Heart left ventricle (tissue), 16 donors: ENCODE measurements at places on chromosomes 3 and 15. TPM values are rescaled to one million over a fixed set of nuclear protein-coding genes. Genes with fewer than 3 reads are reported as not detected.

DNA sequence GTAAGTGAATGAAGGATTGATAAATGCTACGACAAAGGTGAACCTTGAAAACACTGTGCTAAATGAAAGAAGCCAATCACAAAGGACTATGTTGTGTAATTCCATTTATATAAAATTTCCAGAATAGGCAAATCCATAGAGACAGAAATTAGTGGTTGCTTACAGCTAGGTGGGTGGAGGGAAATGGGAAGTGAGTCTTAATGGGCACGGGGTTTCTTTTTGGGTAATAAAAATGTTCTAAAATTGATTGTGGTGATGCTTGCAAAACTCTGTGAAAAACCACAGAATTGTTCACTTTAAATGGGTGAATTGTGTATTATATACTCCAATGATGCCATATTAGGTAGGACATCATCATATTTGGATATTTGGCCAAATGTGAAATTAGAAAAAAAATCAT, 20.9 kb upstream of the TEX9 start:
- H3K4me3 ChIP-seq = no peak overlapping the region
- no peaks in the 10 kb centered on the region for H3K4me1 ChIP-seq
- H3K27me3 ChIP-seq = no peaks in the 10 kb centered on the region
- H3K27ac ChIP-seq = no peak overlapping the region
- H3K36me3 ChIP-seq = no peaks in the 10 kb centered on the region

DNA sequence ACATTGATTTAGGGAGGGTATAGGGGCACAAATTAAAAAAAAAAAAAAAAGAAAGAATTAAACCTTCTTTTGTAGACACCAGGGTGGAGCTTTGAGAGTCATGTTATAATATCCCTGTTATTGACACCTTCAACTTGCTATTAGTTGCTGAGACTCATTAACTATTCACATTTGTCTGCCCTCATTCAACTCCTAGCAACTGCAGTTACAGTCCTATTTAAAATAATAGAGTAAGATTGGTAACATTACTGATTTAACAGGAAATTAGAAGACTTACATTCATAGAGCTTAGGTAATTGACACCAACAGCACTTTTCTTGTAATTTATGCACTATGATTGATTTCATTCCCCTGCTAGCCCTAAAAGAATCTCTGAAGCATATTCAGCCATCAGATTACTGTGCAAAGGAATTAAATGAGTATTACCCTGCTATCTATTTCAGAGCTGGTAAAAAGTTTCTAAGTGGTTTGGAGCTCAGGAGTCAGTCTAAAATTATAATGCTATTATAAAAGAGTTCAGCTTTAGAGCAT, 148.8 kb upstream of the TBL1XR1 start:
- H3K4me1 ChIP-seq = peaks cover 61% of the 10 kb centered on the region
- no peaks in the 10 kb centered on the region for H3K27me3 ChIP-seq
- no peak for DNase-seq
- peak overlapping the region; percentile 79 for H3K27ac ChIP-seq
- no peak overlapping the region for H3K4me3 ChIP-seq

- peaks cover 24% of the 10 kb centered on the region for H3K4me1 ChIP-seq
- H3K27ac ChIP-seq = no peak overlapping the region
- no peaks in the 10 kb centered on the region for H3K27me3 ChIP-seq
Observed at GRCh38 chr3:53300826-53301225, 45.0 kb upstream of the TKT start.

GRCh38 chr15:92243227-92243626, 150.5 kb upstream of the ST8SIA2 start:
- no peak overlapping the region for H3K4me3 ChIP-seq
- H3K27me3 ChIP-seq = no peaks in the 10 kb centered on the region
- no peaks in the 10 kb centered on the region for H3K4me1 ChIP-seq
- DNase-seq = no peak

DNA sequence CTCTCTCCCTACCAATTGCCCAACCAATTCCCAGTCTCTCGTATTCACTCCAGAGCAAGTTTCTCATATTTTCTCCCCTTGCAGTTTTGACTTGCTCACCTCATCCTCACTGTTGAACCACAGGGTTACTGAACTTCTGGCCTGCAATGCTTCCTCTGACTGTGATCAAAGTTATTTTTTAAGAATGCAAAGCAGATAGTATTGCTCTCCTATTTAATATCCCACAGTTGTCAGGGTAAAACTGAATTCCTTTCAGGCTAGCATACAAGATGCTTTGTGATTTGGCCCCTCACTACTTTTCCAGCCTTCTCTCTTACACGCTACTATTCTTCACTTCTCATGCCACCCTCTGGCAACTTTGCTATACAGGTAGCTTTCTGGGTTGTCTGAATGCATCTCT, 80.9 kb downstream of the LRRFIP2 start:
- no peaks in the 10 kb centered on the region for H3K4me1 ChIP-seq
- no peak for DNase-seq
- H3K36me3 ChIP-seq = peaks cover 67% of the 10 kb centered on the region
- H3K4me3 ChIP-seq = no peak overlapping the region
- H3K27me3 ChIP-seq = no peaks in the 10 kb centered on the region

GRCh38 chr3:72338082-72338941, 509.9 kb downstream of the SHQ1 start:
- DNase-seq = no peak
- peaks cover 28% of the 10 kb centered on the region for H3K4me1 ChIP-seq
- no peaks in the 10 kb centered on the region for H3K36me3 ChIP-seq
- H3K27ac ChIP-seq = no peak overlapping the region
- no peaks in the 10 kb centered on the region for H3K27me3 ChIP-seq

GRCh38 chr15:76386926-76387325, 50.4 kb downstream of the ISL2 start:
- H3K4me3 ChIP-seq = no peak overlapping the region
- H3K36me3 ChIP-seq = no peaks in the 10 kb centered on the region
- H3K27me3 ChIP-seq = no peaks in the 10 kb centered on the region
- no peak for DNase-seq

DNA sequence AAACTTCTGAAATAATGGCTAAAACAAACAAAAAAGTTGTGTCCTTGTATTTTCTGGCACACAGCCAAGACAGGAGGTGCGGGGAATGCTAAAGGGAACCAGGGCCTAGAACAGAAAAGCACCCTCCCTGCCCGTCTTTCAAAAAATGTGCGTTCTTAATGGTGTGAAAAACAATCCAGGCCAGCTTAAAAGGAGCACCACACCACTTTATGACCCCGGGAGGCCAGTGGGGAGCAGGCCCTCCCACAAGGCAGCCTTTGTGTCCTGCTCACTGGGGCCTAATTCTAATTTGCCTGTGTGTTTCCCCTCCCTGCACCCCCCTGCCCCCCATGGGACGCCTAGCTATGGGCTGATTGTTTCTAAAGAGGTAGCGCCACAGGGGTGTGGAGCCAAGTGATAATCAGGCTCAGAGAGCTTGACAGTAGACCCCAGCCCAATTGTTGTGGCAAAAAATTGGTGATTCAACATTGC, 181.4 kb downstream of the GREM1 start:
- no peak overlapping the region for H3K4me3 ChIP-seq
- no peaks in the 10 kb centered on the region for H3K27me3 ChIP-seq
- H3K4me1 ChIP-seq = no peaks in the 10 kb centered on the region
- H3K27ac ChIP-seq = no peak overlapping the region
- no peak for DNase-seq
- H3K36me3 ChIP-seq = no peaks in the 10 kb centered on the region

- H3K36me3 ChIP-seq = no peaks in the 10 kb centered on the region
- H3K27me3 ChIP-seq = no peaks in the 10 kb centered on the region
- H3K4me3 ChIP-seq = no peak overlapping the region
- DNase-seq = no peak
- no peak overlapping the region for H3K27ac ChIP-seq
- H3K4me1 ChIP-seq = no peaks in the 10 kb centered on the region
Observed at GRCh38 chr15:37246065-37246464, 145.7 kb upstream of the MEIS2 start.

- no peak for DNase-seq
- H3K27me3 ChIP-seq = no peaks in the 10 kb centered on the region
- H3K36me3 ChIP-seq = no peaks in the 10 kb centered on the region
Observed at GRCh38 chr15:64166102-64166890, 3.5 kb upstream of the PPIB start.

DNA sequence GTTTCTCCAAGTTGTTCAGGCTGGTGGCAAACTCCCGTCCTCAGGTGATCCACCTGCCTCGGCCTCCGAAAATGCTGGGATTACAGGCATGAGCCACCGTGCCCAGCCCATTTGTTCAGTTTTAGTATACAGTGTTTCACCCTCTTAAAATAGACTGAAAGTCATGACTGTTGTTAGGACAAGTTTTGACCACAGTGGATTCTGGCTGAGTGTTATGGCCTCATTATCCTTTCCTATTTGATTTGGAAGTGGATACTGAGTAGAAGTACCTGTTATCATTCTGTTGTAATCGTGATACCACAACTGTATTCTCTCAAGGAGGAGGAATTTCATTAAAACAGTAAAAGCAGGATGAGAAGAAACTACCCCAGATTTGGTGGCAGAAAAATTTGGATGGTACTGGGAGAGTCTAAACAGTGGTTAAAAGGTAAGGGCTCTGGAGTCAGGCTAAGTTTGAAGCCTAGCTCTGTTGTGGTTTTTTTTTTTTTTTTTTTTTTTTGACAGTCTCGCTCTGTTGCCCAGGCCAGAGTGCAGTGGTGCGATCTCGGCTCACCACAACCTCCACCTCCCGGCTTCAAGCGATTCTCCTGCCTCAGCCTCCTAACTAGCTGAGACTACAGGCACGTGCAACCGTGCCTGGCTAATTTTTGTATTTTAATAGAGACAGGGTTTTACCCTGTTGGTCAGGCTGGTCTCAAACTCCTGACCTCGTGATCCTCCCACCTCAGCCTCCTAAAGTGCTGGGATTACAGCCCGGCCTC, 2.6 kb downstream of the MAP2K1 start:
- peaks cover 15% of the 10 kb centered on the region for H3K4me1 ChIP-seq
- H3K36me3 ChIP-seq = no peaks in the 10 kb centered on the region
- no peak overlapping the region for H3K4me3 ChIP-seq
- H3K27me3 ChIP-seq = no peaks in the 10 kb centered on the region

- no peaks in the 10 kb centered on the region for H3K27me3 ChIP-seq
- peak overlapping the region; percentile 51 for H3K27ac ChIP-seq
- H3K4me3 ChIP-seq = no peak overlapping the region
- H3K36me3 ChIP-seq = no peaks in the 10 kb centered on the region
- no peak for DNase-seq
Observed at GRCh38 chr15:88498996-88499395, 31.5 kb downstream of the MRPS11 start.

GRCh38 chr3:165197481-165197800, 1.3 kb upstream of the SLITRK3 start:
- H3K4me1 ChIP-seq = peaks cover 2% of the 10 kb centered on the region
- no peak overlapping the region for H3K27ac ChIP-seq
- H3K27me3 ChIP-seq = peaks cover 89% of the 10 kb centered on the region
- H3K4me3 ChIP-seq = no peak overlapping the region
- no peak for DNase-seq

DNA sequence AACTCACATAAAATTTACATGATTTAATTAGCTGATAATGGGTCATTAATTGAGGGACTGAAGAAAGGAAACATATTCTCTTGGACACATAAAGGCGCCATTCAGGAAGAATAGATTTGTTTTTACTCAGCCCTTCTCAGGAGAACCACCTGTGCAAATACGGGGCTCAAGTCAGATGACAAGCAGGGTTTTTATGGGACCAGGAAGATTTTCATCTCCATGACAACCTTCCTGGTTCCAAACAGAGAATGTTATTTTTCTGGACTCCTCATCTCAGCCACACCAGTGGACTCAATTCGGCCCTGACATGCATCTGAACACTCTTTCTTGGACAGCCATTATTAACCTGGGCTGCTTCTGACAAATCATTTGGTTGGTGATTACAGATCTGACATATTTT, 120.5 kb downstream of the PDZRN3 start:
- no peak overlapping the region for H3K4me3 ChIP-seq
- DNase-seq = no peak
- peaks cover 40% of the 10 kb centered on the region for H3K4me1 ChIP-seq

DNA sequence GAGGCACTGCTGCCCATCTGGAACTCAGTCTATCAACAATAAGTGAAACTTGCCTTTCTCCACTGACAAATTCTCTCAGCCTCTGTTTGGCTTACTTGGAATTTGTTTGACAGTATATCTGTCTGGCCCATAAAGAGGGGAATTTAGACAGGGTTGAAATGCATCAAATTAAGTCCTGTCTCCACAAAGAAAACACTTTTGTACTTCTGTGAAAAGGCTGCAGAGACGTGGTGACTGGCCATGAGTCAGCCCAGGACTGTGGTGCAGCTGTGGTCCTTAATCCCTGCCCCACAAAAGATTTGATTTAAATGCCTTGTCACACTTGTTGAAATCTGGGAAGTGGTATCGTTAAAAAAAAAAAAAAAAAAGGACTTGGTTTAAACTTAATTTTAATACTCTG, 47.5 kb downstream of the RYR3 start:
- H3K27ac ChIP-seq = no peak overlapping the region
- DNase-seq = no peak
- H3K36me3 ChIP-seq = no peaks in the 10 kb centered on the region
- H3K4me3 ChIP-seq = no peak overlapping the region

GRCh38 chr3:142958707-142959106, 4.8 kb downstream of the PAQR9 start:
- H3K27ac ChIP-seq = peak overlapping the region; percentile 78
- H3K4me3 ChIP-seq = no peak overlapping the region
- no peak for DNase-seq
- peaks cover 3% of the 10 kb centered on the region for H3K4me1 ChIP-seq
- H3K27me3 ChIP-seq = no peaks in the 10 kb centered on the region
- no peaks in the 10 kb centered on the region for H3K36me3 ChIP-seq

ROBO1 gene
- 1.4 TPM for polyA plus RNA-seq

LYZL4 gene
- polyA plus RNA-seq = not detected

LRTM1 gene
- polyA plus RNA-seq = not detected

P3H2 gene
- polyA plus RNA-seq = 1.1 TPM

EBLN2 gene
- polyA plus RNA-seq = 1.4 TPM

SPATA12 gene
- 0.04 TPM for polyA plus RNA-seq

PAQR5 gene
- 0.91 TPM for polyA plus RNA-seq
